NCI-H345 (cell line): ENCODE measurements at places on chromosomes 5 and 9.

GRCh38 chr9:19342947-19343346, 37.1 kb downstream of the RPS6 start:
- no peak for DNase-seq

DNA sequence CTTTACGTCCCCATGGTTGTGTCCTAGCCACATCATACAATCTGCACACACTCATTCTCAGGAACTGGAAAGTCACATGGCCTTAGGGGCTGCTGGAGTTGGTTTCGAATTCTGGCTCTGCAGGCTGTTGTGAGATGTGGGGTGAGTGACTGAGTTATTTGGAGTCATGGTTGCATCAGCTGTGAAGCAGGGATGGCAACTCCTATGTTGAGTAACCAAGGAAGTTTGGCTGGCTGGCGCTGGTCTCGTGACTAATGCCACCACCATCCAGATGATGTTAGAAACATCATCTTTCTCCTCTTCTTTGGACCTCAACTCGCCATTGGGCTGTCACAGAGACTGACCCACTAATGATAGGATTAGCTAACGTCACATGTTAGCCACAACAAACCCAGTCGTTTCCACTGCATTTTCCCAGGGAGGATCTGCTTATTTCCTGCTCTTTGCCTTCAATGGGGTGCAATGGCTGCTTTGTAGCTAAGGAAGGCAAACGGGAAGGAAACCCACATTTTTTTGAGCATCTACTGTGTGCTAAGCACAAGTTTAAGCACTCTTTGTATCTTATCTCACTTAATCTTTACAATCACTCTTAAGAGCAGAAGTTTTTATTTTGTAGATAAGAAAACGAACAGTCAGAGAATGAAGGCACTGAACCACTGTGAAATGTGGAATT, 78.1 kb upstream of the UBTD2 start:
- DNase-seq, result no peak

- DNase-seq, result peak; percentile 26
Measured at GRCh38 chr5:142109331-142110045, 909 bp downstream of the NDFIP1 start.

GRCh38 chr5:111820072-111820471, 63.1 kb upstream of the NREP start:
- DNase-seq, result no peak

DNA sequence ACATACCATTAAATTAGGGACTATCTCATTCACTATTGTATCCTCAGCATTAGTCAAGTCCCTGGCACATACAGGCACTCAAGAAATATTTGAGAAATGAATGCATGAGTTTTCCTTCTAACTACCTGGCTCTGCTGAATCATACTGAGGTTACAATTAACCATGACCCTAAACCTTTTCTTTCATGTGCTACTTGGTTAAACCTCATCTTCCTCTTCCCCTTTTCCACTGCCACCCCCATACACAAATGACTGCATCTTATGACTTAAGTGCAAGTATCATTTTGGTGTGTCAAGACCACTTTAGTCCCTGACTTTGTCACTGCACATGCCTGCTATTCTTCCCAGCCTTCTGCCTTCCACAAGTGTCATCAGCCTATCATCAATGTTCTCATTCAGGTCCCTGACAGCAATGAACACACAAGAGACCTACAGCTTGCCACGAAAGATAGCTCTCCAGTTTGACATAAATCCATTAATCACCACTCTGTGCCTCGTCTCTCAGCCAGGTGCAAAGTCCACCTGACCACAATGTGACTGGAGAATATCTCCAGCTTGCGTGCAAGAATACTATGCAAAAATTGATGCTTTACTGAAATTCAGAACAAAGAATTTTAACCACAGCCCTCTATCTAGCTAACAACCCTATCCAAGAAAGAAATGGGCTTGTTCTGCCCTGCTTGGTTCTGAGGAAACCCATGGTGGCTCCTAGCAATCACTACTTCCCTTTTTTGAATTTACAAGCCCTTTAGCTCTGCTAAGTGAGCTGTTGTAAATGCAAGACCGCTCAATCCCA, 74.5 kb downstream of the MAPKAP1 start:
- DNase-seq, result peak; percentile 76

DNA sequence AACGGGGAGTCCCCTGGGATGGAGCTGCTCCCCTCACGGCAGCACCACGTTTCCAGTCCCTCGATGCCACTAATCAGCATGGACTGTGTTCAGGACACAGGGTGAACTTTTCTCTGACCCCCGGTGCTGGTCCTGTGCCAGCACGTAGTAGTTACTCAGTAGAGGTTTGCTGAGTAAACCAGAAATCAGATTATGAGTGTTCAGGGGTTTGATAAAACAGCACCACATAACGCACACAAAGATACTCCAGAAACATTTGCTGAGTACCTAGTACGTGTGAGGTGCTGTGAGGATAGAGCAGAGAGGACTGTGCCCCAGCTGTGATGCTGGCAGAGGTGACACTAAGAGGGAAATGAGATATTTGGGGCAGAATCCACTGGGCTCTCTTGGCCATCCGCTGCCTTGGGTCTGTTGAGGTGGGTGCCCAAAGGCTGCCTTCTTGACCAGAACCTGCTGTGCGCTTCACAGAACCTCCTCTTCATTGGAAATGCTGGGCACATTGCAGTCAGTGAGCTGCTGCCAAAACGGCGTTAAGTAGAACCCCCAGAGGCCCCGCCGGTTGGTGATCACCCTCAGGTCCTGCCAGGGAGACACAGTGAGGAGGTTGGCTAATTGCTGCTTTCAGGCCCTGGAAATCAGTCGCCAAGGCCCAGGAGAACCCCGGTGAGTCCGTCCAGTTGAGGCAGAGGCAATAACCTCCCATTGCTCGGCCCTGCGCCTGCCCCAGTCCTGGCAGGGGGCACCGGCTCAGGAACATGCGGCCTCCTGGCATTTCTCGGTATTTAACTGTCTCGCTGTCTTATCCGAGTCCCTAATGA, 49.4 kb downstream of the NEURL1B start:
- DNase-seq, result no peak

GRCh38 chr5:115214541-115214940, 44.8 kb upstream of the TRIM36 start:
- no peak for DNase-seq

DNA sequence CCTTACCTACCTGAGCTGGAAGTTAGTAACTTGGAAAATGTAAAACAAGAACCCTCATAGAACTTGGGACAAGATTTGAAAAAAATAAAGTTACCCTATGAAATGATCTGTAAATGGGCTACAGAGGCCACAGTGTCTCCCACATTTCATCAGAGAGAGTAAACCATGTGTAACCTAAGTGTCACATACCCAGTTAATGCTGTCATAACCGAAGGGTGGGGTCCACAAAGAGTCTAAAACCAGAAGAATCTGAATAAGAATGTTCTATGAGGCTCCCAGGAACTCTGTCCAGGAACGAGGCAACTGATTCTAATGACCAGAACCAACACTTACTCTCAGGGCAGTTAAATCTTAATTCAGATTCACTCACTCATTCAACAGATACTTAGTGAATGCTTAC, 1.0 kb upstream of the FAM13B start:
- no peak for DNase-seq

- no peak for DNase-seq
Measured at GRCh38 chr5:14944996-14945395, 73.4 kb upstream of the ANKH start.

DNA sequence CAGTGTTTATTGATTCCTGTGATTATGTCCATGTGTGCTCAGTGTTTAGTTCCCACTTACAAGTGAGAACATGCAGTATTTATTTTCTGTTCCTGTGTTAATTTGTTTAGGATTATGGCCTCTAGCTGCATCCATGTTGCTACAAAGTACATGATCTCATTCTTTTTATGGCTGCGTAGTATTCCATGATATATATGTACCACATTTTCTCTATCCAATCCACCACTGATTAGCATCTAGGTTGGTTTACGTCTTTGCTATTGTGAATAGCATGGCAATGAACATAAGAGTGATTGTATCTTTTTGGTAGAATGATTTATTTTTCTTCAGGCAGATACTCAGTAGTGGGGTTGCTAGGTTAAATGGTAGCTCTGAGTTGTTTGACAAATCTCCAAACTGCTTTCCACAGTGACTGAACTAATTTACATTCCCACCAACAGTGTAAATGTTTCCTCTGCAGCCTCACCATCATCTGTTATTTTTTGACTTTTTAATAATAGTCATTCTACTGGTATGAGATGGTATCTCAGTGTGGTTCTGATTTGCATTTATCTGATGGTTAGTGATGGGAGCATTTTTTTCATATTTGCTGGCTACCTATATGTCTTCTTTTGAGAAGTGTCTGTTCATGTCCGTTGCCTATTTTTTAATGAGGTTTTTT, 47.5 kb upstream of the ELL2 start:
- DNase-seq, result no peak

GRCh38 chr5:139385061-139386049, 2.3 kb upstream of the SLC23A1 start:
- no peak for DNase-seq

DNA sequence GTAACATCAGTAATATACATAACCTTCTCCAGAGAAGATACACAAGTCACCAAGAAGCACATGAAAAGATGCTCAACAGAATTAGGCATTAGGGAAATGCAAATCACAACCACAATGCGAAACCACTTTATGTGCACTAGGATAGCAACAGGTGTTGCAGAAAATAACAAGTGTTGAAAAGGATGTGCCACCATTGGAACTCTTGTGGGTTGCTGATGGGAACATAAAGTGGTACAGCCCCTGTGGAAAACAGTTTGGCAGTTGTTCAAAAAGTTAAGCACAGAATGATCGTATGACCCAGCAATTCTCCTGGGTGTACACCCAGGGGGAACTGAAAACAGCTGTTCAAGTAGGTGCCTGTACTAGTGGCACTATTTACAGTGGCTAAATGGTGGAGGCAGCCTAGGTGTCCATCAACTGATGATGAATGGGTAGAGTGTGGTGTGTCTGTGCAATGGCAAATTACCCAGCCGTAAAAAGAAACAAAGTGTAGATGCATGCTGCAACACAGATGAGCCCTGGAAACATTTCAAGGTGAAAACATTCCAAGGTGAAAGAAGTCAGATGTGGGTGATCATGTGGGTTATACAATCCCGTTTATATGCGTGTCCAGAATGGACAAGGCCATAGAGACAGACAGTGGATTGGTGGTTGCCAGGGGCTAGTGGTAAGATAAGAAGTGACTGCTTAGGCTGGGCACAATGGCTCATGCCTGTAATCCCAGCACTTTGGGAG, 27.2 kb downstream of the CCDC69 start:
- DNase-seq, result no peak

GRCh38 chr5:59348189-59348588, 545.3 kb downstream of the PDE4D start:
- no peak for DNase-seq

GRCh38 chr5:150464554-150465012, 15.0 kb upstream of the RPS14 start:
- DNase-seq, result no peak

DNA sequence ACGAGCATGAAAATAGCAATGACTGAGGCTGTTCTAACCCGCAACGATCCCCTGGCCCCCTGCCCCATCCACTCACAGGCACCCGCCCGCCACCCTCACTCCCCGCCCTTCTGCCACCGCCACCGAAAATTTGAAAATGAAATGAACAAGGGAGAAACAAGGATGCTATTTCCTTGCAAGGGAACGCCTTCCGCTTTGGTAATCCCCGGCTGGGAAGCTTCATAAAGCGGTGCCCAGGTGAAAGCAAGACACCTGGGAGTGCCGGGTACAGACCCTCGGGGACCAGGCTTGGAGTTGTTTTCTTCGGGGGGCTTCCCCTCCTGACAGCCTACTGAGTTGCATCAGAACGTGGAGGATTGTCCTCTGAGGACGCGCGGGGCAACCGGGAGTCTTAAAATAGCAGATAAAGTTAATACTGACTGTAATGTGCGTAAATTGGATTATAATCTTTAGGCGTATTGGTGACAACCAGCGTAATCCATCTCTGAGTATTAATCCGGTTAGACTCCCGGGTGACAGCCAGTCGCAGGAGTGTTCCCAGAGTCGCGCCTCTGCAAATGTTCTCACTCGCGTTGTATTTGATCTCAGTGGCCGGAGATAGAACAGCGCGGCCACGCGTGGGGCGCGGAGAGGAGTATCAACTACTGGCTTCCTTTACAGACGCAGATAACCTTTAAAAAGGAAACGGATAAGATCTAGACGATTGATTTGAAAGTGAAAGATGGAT, 885 bp upstream of the MLLT3 start:
- DNase-seq, result peak; percentile 47

DNA sequence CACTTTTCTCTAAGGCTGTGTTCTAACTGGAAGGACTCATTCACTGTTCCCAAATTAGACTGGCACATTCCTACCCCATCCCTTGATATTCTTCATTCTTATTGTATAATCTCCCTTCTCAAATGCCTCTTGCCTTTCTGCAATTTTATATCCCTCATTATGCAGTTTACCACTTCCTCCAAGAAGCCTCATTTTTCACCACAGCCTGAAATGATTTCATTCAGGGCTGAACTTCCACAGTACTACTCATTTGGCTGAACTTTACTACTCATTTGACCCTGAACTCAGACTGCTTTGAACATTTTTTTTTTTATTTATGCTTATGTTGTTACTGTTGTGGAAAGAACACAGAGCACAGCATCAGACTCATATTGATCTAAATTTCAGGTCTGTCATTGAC, 32.7 kb downstream of the GRIA1 start:
- DNase-seq, result no peak

DNA sequence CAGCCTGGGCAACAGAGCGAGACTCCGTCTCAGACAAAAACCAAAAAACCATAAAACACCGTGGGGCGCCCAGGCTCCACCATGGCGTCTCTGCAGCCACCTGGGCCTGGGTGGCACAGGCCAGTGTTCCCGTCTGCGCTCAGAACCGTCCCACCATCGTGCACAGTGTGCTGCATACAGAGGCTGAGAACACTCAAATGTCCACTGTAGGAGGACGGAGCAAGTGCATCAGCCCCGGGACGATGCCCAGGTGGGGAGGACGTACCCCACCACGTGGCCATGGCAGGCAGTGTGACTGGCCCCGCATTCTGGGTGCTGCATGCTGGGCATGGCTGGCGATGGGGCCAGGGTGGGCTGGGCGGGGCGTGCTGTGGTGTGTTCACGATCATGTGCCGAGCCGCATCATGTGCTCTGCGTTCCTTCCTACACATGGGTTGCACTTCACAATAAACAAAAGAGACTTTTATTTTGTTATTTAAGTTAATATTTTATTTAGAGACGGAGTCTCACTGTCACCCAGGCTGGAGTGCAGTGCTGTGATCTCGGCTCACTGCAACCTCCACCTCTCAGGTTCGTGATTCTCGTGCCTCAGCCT, 37.8 kb downstream of the EXD3 start:
- no peak for DNase-seq

DNA sequence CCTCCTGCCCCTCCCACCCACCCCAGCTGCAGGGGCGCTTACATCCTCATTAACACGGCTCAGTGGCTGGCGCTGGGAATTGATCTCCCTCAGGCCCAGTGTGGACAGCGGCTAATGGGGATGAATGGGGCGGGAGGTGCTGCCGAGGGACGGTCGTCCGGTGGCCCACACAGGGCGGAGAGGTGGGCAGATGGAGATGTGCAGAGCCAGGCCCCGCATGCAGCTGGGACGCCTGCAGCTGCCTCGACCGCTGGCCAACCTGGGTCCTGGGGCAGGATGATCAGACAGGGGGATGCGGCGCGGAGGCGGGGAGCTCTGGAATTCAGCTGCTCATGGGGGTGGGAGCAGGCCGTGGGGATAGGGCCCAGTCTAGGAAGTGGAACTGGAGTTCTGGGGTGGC, 17.6 kb downstream of the TSPAN17 start:
- no peak for DNase-seq
